ENCODE measurements at places on chromosomes 6 and 20.

GRCh38 chr6:134049176-134049575, 3.2 kb downstream of the SLC2A12 start:
- no peak for DNase-seq

DNA sequence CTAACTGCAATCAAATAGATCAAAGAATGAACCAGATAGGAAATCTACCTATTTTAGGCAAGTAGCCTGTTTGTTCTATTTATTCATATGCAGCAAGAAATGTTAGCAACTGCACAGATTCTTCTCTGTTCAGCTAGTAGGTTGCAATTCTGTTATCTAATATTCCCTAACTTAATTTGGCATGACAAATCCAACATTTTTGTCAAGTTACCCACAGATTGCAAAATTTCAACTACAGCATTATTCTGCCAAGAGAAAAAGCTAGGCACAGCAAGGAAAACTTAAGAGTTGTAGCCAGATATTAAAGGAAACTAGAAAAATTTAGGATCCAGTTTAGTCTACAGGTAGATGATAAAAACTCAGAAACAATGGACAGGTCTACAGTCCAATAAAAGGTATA, 104.4 kb upstream of the SYNCRIP start:
- DNase-seq, result no peak

GRCh38 chr20:1924910-1925861, 30.0 kb downstream of the SIRPA start:
- DNase-seq, result no peak

DNA sequence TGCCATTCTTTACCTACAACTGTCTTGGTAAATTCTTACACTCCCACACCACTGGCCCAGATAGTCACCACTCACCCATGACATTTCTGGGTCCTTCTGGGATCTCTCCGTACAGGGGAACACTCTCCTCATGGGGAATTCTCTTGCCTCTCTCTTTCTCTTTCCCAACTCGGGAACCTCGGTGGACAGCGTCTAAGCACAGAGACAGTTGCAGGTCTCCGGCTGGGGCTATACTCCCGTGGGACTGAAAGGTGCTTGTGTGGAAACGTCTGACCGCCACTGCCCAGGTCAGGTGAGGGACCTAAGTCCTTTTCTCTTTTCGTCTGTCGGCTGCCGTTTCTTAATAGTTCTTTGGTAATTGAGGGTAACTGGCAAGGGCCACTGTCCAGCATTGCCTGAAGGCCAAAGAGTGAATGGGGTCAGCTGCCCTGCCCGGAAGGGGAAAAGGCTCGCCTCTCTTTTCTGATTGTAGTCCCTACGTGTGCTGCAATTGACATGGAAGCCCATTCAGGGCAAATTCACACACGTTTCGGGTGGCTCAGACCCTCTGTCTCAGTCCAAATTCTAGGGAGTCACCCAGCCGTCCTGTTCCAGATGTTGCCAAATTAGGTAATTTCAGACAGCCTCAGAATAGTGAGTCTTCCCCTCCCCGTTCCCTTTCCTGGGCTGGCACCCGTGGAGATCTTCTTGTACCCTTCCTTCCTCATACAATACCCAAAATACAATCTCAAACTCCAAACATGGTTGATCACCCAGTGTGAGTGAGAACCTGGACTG, 31.2 kb upstream of the RIPK1 start:
- DNase-seq, result no peak

GRCh38 chr6:49782725-49783124, 4.4 kb downstream of the PGK2 start:
- no peak for DNase-seq

- peak; percentile 39 for DNase-seq
These were observed 23.9 kb upstream of the TOP1 start for GRCh38 chr20:41004531-41005360.

GRCh38 chr6:122736616-122737015, 42.9 kb upstream of the FABP7 start:
- DNase-seq, result no peak

GRCh38 chr20:49284818-49285217, 7.0 kb upstream of the ZNFX1 start:
- DNase-seq, result no peak

DNA sequence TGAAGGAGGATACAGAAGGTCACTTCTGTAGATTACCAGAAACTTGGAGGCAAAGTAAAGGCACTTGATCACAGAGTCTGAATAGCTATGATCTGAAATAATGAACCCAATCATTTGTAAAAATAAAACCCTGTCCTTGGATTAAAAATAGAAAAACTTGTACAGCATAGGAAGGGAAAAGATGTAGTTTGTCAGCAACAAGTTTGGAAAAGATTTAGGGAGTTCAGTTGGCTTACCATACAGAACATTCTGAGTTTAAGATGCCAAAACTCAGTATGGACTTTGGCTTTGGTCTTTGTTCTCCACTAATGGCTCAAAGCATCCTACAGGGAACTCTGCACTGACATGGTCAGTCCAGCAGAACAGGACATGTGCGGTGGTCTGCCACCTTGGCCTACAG, 240.6 kb downstream of the BCKDHB start:
- no peak for DNase-seq

DNA sequence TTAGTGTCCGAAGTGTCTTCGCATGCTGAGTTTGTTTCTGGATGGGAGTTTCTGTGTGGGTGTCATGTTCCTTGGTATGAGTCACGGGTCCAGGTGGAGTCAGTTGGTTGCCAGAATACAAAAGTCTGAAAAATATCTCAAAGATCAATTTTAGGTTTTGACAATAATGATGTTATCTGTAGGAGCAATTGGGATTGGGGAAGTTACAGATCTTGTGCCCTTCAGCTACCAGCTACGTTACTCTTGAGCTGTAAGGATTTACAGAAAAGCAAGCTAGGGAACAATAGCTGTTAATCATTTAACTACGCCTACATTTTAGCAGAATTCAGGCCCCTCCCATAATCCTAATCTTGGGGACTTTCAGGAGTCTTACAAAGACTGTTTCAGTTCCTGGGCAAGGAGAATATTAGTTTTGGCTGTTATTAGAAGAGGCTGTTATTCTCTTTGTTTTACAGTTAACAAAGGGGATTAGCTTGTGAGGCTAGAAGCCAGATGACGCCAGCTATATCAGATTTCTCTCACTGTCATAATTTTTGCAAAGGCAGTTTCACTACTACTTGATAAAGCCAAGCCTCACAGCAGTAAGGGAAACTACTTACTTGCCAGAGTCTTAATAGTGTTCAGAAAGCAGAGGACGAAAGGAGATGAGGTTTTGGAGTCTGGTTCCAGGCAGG, 15.4 kb upstream of the SLC22A16 start:
- no peak for DNase-seq

All from stomach (tissue), 19 donors.